ENCODE measurements at places on chromosomes 12 and 14. TPM values are rescaled to one million over a fixed set of nuclear protein-coding genes. Genes with fewer than 3 reads are reported as not detected.
A peak's percentile ranks its signal among the peaks of the same experiment; 100 is the strongest.

- H3K4me1 ChIP-seq, result no peaks in the 10 kb centered on the region
- H3K4me3 ChIP-seq, result no peak overlapping the region
- no peak overlapping the region for H3K27ac ChIP-seq
These were observed 15.0 kb downstream of the GXYLT1 start for GRCh38 chr12:42129595-42130204.

- H3K4me3 ChIP-seq, result no peak overlapping the region
- no peaks in the 10 kb centered on the region for H3K4me1 ChIP-seq
- no peak overlapping the region for H3K27ac ChIP-seq
- no peaks in the 10 kb centered on the region for H3K27me3 ChIP-seq
These were observed 114.3 kb downstream of the TSPAN9 start for GRCh38 chr12:3191450-3191849.

GRCh38 chr12:68037616-68038255, 48.5 kb downstream of the IFNG-AS1 start:
- no peaks in the 10 kb centered on the region for H3K36me3 ChIP-seq
- no peaks in the 10 kb centered on the region for H3K27me3 ChIP-seq
- no peaks in the 10 kb centered on the region for H3K4me1 ChIP-seq
- H3K27ac ChIP-seq, result no peak overlapping the region
- no peak for DNase-seq

DNA sequence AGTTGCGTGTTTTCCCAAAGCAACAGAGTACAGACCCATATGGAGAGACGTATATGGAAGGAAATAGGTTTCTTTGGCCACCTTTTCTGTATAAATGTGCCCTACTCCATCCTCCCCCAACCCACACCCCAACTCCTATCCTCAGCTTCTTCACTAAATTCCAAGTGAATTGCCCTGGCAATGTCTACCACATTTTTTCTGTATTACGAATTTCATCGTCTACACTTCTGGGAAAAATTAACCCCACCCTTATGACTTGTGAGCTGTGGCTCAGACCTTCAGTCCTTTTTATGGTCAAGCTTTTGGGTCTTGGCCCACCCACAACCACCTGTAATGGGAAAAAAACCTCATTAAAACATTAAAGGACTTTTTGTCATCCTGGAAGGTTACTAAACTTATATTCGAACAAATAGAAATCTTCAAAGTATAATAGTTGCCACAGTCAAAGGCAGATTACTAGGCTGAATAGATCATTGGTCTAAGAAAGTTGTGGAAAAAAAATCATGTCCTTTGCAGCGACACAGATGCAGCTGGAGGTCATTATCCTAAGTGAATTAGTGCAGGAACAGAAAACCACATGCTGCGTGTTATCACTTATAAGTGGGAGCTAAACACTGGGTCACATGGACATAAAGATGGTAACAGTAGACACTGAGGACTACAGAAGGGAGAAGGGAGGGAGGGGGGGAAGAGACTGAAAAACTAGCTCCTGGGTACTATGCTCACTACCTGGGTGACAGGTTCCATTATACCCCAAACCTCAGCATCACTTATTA, 15.7 kb upstream of the NFKBIA start:
- no peaks in the 10 kb centered on the region for H3K27me3 ChIP-seq
- H3K4me1 ChIP-seq, result no peaks in the 10 kb centered on the region
- H3K36me3 ChIP-seq, result no peaks in the 10 kb centered on the region
- no peak for DNase-seq
- H3K27ac ChIP-seq, result no peak overlapping the region
- H3K4me3 ChIP-seq, result no peak overlapping the region

- H3K27ac ChIP-seq, result no peak overlapping the region
- no peaks in the 10 kb centered on the region for H3K27me3 ChIP-seq
- H3K36me3 ChIP-seq, result no peaks in the 10 kb centered on the region
- peaks cover 40% of the 10 kb centered on the region for H3K4me1 ChIP-seq
These were observed 7.6 kb downstream of the KCTD10 start for GRCh38 chr12:109469517-109469916.

- no peaks in the 10 kb centered on the region for H3K36me3 ChIP-seq
- H3K4me3 ChIP-seq, result peak overlapping the region; percentile 44
- DNase-seq, result no peak
- H3K27ac ChIP-seq, result peak overlapping the region; percentile 93
- H3K27me3 ChIP-seq, result no peaks in the 10 kb centered on the region
- H3K4me1 ChIP-seq, result no peaks in the 10 kb centered on the region
These were observed 74.0 kb upstream of the EIF5 start for GRCh38 chr14:103259801-103260628.

DNA sequence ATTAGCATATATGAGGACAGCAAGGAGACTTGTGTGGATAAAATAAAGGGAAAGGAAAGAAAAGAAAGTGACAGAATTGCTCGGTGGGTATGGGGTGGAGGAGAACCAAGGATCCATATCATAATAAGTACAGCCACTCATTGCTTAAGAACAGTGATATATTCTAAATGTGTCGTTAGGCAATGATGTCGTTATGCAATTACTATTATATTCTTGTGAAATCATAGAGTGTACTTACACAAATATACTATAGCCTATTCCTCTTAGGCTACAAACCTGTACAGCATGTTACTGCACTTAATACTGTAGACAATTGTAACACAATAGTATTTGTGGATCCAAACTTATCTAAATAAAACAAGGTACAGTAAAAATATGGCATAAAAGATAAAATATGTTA, 271.1 kb downstream of the CCER1 start:
- no peak for DNase-seq
- H3K27ac ChIP-seq, result no peak overlapping the region
- no peaks in the 10 kb centered on the region for H3K27me3 ChIP-seq
- no peak overlapping the region for H3K4me3 ChIP-seq
- no peaks in the 10 kb centered on the region for H3K4me1 ChIP-seq

DNA sequence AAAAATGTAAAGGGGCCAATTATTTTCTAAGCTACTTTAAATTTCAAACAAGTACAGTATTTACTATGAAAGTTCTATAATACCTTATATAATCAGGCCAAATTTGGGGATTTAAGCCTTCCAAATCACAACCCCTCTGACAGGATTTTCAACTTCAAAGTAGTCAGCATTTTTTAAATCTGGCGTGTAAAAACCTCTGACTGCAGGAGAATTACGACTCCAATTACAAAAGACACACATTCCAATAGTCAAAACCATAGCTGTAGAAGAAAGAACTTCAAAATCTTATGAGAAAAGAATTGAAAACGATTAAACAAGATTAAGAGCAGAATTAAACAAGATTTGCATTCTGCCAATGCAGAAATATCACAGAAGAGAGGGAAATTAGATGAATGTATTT, 12.7 kb downstream of the OSBPL8 start:
- no peak overlapping the region for H3K27ac ChIP-seq
- no peaks in the 10 kb centered on the region for H3K27me3 ChIP-seq
- peaks cover 7% of the 10 kb centered on the region for H3K4me1 ChIP-seq
- no peaks in the 10 kb centered on the region for H3K36me3 ChIP-seq

DNA sequence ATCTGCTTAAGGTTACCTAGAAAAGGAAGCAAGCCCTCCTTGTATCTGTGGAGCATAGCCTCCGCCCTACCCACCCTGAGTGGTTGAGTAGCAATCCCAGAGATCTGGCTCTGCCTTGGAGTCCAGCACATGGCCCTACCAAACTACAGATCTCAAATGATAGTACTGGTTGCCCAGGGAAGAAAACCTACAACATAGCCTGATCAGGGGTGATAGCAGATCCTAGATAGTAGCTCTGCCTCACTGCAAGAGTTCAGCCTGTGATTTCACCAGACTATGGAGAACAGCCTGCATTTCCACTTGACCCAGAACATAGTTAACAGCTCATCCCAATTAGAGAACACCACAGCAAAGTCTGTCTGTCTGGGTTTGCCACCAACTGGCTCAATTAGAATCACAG, 279.5 kb downstream of the ETNK1 start:
- H3K27me3 ChIP-seq, result no peaks in the 10 kb centered on the region
- no peaks in the 10 kb centered on the region for H3K36me3 ChIP-seq
- H3K4me3 ChIP-seq, result no peak overlapping the region
- no peak for DNase-seq
- no peak overlapping the region for H3K27ac ChIP-seq
- H3K4me1 ChIP-seq, result no peaks in the 10 kb centered on the region

GRCh38 chr14:85054178-85054577, 475.8 kb upstream of the FLRT2 start:
- no peaks in the 10 kb centered on the region for H3K27me3 ChIP-seq
- DNase-seq, result no peak
- no peak overlapping the region for H3K27ac ChIP-seq
- H3K36me3 ChIP-seq, result no peaks in the 10 kb centered on the region
- H3K4me1 ChIP-seq, result no peaks in the 10 kb centered on the region

- no peak overlapping the region for H3K4me3 ChIP-seq
- no peak overlapping the region for H3K27ac ChIP-seq
These were observed 435.0 kb downstream of the NELL2 start for GRCh38 chr12:44441155-44441554.

GRCh38 chr12:61272441-61272840, 987.8 kb upstream of the USP15 start:
- H3K36me3 ChIP-seq, result no peaks in the 10 kb centered on the region
- no peak overlapping the region for H3K27ac ChIP-seq
- DNase-seq, result no peak
- H3K27me3 ChIP-seq, result no peaks in the 10 kb centered on the region
- H3K4me3 ChIP-seq, result no peak overlapping the region

DNA sequence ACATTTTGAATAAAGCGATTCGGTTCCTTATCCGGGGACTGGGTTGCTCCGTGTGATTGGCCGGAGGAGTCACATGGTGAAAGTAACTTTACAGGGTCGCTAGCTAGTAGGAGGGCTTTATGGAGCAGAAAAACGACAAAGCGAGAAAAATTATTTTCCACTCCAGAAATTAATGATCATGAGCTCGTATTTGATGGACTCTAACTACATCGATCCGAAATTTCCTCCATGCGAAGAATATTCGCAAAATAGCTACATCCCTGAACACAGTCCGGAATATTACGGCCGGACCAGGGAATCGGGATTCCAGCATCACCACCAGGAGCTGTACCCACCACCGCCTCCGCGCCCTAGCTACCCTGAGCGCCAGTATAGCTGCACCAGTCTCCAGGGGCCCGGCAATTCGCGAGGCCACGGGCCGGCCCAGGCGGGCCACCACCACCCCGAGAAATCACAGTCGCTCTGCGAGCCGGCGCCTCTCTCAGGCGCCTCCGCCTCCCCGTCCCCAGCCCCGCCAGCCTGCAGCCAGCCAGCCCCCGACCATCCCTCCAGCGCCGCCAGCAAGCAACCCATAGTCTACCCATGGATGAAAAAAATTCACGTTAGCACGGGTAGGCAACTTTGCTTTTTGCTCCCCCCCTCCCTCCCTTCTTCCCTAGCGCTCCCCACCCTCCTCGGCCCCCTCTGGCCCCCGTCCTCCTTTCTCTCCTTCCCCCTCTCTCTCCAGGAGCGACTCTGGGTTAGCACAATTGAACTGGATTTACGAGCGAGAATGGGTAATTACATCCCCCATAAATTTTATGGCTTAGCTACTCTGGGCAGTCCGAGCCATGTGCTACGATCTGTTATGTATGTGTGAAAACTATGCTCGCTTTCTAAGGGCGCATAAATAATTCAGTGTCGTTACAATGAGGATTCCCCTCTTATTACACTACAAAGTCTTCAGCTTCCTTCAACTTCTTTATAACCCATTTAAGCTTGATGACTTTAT, at the start of gene HOXC4:
Gene HOXC4 (plus strand): TSS at position 85 of the 991 bp plus-strand sequence. CDS start 88 bp downstream, at position 173.
- H3K27me3 ChIP-seq, result no peaks in the 10 kb centered on the region
- peak within 1 kb of the TSS; percentile 31 for H3K4me3 ChIP-seq
- H3K36me3 ChIP-seq, result no peaks in the 10 kb centered on the region
- H3K27ac ChIP-seq, result peak within 1 kb of the TSS; percentile 27

DNA sequence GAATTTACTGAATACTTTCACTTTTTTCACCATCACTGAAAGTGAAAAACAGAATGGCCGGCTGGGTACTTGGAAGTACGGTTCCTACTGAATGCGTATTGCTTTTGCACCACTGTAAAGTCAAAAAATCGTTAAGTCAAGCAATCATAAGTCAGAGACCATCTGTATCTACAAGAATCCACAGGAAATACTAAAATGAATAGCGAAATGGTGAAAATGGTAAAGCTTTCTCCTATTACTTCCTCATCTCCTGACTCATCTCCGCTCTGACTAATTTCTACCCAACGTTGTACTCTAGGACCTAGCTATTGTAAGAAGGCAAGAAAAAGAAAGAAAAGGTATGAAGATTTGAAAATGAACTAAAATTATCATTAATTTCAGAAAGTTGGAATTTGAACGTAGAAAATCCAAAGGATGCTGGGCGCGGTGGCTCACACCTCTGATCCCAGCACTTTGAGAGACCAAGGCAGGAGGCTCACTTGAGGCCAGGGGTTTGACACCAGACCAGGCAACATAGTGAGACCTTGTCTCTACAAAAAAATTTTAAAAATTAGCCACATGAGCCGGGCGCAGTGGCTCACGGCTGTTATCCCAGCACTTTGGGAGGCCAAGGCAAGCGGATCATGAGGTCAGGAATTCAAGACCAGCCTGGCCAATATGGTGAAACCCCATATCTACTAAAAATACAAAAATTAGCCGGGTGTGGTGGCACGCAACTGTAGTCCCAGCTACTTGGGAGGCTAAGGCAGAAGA, 5.3 kb upstream of the CDCA4 start:
- H3K4me1 ChIP-seq, result no peaks in the 10 kb centered on the region
- H3K4me3 ChIP-seq, result no peak overlapping the region
- no peaks in the 10 kb centered on the region for H3K27me3 ChIP-seq
- H3K36me3 ChIP-seq, result no peaks in the 10 kb centered on the region
- no peak for DNase-seq
- H3K27ac ChIP-seq, result no peak overlapping the region

The RPL41 gene
- total RNA-seq, result 1,022 TPM

The AVPR1A gene
- total RNA-seq, result 8.7 TPM

The FBXL14 gene
- 1.5 TPM for total RNA-seq

The NPC2 gene
- total RNA-seq, result 353 TPM

The ACSS3 gene
- total RNA-seq, result 43.4 TPM

The FLRT2 gene
- total RNA-seq, result 5.4 TPM

The KLRG1 gene
- total RNA-seq, result 1.5 TPM
